ENCODE measurements at places on chromosomes 16 and 17.

DNA sequence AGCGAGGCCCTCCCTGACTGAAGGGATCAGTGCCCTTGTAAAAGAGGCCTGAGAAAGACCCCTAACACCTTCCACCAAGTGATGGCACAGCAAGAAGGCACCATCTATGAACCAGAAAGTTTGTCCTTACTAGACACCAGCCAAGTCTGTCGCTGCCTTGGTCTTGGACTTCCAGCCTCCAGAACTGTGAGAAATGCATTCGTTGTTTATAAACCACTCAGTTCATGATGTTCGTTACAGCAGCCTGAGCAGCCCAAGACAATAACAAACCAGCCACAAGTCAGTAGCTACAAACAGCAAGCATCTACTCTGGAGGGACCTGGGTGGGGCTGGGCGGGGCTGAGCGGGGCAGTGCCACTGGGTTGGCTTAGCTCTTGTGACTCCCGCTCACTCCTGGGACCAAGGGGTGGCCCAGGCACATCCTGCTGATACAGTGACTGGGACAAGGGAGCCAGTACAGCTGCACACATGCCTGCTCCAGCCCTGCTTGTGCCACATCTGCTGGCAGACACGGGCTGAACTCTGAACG, 234.9 kb downstream of the IRF8 start:
- DNase-seq = no peak

DNA sequence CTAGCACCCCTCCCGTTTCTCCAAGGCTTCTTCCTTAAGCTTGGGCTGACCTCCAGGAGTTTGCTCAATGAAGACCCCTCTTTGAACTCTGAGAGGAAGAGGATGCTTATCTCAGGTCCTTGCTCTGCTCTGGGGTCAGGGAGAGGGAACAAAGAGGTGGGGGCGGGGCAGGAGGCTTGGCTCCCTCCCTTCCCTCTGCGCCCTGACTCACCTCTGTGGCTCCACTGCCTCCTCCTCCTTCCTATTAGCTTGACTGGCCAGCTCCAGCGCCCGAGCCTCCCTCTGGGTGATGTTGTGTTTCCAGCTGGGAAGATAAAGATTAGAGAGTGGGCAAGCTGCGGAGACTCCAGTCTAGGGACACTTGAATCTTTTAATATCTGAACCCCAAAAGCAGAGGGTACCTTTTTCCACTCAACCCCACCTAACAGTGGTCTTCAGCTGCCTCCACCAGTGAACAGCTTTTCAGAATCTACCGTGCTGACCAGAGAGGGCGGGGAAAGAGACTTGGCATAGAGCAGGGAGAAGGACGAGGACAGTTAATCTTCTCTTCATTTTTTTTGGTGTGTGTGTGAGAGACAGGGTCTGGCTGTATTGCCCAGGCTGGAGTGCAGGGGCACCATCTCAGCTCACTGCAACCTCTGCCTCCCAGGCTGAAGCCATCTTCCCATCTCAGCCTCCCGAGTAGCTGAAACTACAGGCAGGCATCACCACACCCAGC, 6.7 kb downstream of the GIP start:
- DNase-seq = no peak

- no peak for DNase-seq
Observed at GRCh38 chr17:81647640-81648012, 8.7 kb downstream of the PDE6G start.

DNA sequence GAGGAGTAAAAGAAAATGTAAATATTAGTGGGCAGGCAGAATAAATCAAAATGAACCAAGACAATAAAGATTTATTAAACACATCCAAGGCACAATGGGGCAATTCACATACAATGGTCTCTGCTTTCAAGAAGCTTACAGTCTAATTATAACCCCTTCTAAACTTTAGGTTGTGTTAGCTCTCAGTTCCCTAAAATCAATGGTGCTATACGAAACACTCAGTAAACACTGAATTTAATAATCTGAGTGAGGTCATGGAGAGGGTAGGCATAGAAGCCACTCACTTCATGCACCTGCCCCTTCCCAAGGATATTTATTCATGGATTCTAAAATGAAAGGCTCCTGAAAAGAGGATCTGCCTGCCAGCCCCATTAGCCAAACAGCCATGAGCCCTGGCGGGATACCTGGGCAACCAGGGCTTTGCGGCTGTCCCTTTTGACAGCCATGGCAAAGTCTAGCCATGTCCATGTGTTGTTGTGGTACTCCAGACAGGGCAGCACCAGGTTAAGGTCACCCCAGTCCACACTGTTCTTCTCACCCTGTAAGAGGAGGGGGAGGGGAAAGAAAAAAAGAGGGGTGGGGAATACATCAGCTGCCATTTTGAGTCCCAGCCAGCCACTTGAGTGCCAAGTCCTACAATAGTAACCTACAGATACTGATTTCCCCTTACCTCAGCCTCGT, 1.4 kb upstream of the RSKR start:
- no peak for DNase-seq

DNA sequence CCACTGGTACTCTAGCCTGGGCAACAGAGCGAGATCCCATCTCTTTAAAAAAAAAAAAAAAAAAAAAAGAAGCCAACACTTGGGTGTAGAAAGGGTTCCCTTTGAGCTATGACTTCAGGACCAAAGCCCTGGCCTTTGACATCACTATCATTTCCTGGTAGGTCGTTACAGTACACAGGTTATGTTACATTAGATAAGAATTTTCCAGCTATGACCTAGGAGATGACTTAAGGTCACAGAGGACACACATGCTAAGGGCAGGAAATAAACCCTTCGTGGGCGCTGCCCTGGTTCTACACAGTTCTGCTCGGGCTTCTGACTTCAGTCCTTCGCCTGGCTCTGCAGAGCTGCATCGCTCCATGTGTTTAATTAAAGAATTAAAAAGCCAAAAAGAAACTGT, 112.0 kb downstream of the ADCY9 start:
- no peak for DNase-seq

GRCh38 chr17:4364622-4365041, 1.8 kb downstream of the UBE2G1 start:
- no peak for DNase-seq
